AML-193 (cell line): ENCODE measurements at places on chromosomes 11 and 22.

DNA sequence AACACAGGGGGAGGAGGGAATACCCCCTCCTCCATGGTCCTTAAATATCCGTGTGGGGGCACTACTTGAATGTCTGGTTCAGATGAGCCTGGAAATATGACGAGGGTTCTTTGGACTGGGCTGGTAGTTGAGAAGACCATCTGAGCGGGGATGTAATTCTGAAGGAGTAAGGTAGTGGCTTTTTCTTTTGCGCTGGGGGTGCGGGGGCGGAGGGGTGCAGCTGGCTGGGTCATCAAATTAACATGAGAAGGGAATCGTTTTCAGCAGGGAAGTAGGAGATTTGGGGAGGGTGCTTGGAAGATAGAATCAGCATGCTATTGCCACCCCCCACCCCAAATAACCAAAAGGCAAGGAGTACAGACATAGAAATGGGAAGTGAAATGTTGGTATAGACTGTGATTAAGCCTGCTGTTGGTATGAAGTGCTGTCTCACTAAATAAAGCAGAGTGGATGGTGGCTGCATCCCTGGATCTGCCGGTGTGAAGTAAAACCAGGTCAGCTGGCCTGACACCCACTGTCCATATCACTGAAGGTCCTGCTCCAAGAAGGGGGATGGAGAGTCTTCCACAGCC lies 121.9 kb upstream of the HSD17B12 start:
- DNase-seq, result no peak

DNA sequence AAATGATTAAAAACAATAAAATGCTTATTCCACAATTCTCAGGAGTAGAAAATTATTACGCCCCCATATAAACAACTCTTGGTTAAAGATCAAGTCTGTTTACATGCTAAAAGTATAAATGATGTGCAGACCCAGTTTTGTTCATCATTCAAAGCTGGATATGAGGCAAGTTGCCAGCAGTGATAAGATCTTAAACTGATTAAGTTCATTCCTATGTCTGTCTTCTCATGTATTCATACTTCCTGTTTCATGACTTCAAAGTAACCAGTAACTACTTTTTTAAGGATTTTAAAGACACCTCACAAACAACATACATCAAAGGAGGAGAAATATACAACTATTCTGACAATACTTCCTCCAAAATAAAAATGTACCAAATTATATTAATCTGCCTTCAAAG lies 55.0 kb upstream of the ARHGAP32 start:
- DNase-seq, result no peak

DNA sequence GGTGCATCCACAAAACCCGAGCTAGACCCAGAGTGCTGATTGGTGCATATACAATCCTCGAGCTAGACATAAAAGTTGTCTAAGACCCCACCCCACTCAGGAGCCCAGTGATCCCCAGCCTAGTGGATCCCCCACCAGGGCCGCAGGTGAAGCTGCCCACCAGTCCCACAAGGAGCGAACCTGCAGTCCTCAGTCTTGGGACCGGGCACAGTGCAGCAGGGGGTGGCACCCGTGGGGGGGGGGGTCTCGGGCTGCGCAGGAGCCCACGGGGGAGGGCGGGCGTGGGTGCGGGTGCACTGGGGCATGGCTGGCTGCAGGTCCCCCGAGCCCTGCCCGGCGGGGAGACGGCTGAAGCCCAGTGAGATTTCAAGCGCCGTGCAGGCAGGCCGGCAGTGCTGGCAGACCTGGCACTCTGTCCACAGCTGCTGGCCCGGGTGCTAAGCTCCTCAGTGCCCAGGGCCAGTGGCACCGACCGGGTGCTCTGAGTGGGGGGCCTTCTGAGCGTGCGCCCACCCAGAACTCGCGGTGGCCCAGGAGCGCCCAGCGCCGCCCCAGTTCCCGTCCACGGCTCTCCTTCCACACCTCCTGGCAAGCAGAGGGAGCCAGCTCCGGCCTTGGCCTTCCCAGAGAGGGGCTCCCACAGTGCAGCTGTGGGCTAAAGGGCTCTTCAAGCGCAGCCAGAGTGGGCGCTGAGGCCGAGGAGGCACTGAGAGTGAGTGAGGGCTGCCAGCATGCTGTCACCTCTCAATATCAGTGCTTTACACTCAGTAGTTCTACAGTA lies 989.1 kb downstream of the FAM181B start:
- DNase-seq, result no peak

DNA sequence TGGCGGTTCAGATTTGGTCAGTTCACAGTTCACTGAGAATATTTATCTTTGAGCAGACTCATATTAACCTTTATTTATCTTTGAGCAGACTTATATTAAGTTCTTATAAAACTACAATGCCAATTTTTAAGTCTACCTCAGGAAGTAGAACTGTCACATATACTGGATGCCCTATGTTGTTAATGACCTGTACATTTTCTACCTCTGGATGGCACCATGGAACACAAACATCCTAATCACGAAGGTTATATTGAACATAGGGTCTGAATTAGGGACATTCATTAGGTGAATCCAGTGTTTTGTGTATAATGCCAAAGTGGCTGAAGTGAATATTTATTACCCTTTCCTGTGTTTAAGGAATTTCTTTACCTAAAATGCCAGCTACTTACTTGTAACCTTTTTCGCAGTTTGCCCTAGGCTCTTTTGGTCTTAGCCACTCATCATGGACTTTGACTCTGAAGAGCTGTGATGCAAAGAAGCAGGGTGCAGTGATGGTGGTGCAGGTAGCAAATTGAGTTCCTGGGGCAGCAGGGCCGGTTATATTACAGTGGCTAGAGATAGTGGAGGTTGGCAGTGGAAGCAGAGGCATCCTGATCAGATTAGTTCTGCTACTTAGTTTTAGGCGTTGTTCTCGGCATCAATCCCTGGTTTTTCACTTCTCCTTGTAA lies 71.8 kb downstream of the STIM1 start:
- DNase-seq, result no peak

DNA sequence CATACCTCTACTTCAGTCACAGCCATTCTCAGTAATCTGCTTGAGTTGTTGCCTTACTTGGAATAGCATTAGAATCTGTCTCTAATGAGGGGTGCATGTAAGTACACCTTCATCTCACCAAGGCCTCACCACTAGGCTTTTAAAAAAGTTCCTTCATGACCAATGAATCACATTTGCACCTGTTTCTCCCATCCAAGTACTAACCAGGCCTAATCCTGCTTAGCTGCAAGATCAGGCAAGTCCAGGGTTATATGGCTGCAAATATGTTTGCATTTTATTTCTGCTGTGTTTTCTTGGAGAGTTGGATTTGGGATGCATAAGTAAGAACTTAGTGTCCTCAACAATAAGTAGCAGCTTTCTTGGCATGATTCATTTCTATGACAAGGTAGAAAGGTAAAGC lies 66.9 kb downstream of the BBOX1 start:
- DNase-seq, result no peak

- DNase-seq, result no peak
Measured at GRCh38 chr11:130181295-130182272, 22.0 kb downstream of the ST14 start.

- no peak for DNase-seq
Measured at GRCh38 chr11:61874853-61875252, 16.5 kb downstream of the FADS3 start.

DNA sequence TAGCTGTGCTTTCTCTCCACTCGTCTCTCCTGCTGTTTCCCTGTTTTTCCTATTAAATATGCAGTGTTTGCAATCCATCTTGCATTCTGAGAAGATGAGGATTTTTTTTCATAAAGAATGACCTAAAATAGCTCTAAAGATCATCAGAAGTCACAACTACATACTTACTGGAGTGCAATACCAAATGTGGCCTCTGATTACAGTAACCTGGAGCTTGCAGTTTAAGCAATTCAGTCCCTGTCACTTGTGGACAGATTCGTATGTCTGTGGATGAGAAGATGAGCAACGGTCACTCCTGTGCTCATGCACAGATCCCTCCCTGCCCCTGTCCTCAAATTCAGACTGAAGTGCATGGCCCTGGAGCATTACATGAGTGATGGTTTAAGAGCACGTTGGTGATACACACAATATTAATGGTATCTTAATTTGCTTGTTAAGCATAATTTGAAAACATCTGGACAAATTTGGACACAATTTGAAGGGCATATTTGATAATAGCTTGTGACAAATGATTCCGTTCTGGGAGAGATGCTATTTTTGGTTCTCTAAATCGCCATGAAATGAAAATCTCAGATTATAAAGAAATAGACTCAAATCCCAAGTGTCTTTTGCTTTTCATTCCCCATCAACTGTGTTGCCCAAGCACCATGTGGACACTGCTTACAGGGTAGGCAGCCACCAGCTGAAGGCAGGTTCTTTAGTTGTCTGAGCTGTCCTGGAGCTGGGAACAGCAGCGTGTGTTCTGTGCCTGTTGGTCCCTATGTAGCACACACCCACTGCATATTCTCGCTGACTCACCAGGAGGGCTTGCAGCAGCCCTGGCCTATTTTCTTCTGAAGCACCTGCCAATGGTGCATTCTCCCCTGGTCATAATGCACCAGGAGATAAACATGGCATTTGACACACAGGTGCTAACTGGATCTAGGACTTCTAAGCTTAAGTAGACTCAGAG lies 32.6 kb upstream of the PRAME start:
- no peak for DNase-seq

- no peak for DNase-seq
Measured at GRCh38 chr11:64789331-64790204, 11.2 kb upstream of the SF1 start.

DNA sequence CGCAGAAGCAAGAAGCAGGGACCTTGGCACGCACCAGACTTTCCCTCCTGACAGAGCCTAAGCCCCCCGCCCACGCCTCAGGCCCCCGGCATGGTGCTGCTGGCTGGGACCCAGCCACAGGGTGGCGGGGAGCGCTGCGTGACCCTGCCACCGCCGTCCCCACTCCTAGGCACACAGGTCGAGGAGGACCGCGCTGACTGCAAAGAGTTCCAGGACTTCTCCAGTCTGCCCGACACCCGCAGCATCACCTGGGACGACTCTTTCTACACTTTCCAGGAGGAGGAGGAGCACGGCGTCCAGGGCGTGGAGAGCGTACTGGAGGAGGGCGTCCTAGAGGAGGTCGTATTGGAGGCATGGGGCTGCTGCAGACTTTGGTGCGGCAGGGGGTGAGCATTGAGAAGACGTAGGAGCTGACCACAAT lies 103.7 kb downstream of the TRIM51G start:
- no peak for DNase-seq

GRCh38 chr11:77966338-77966737 lies 28.1 kb downstream of the INTS4 start:
- no peak for DNase-seq

DNA sequence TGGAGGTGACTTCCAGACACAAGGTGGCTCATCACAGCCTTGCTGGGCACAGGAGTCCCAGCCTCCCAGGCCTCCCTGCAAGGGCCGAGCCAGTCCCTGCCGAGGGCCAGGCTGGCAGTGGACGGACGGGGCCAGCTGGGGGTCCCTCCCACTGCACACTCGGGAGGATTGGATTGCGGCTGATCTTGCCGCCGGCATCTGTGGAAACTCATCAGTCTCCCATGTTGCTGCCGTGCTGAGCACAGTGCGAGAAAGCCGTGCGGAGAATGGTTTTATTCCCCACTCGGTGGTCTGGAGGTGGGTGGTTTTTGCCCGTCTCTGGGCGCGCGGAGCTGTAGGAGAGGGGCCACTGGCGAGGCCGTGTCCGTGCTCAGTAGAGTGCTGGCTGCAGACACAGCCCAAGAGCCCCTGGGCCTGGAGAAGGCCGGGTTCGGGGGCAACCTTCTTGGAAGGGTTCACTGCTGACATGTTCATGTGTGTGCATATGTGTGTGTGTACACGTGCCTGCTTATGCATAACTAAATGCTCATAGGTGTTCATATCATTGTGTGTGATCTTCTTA lies 1246.4 kb downstream of the BRD1 start:
- no peak for DNase-seq

- DNase-seq, result no peak
Measured at GRCh38 chr11:86687185-86687778, 14.9 kb upstream of the ME3 start.

- DNase-seq, result no peak
Measured at GRCh38 chr11:130023204-130023603, 20.6 kb upstream of the PRDM10 start.

GRCh38 chr11:28529540-28530410 lies 421.6 kb downstream of the METTL15 start:
- DNase-seq, result peak; percentile 44

DNA sequence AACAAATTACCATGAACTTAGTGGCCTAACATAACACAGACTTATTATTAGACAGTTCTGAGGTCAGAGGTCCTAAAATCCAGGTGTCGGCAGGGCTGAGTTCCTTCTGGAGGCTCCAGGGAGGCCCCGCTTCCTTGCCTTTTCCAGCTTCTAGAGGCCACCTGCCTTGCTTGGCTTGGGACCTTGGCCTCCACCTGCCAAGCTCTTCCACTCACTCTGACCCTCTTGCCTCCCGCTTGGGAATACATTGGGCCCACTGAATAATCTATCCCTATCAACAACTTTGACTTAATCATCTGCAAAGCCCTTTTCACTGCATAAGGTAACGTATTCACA lies 3.2 kb upstream of the MS4A10 start:
- no peak for DNase-seq

- no peak for DNase-seq
Measured at GRCh38 chr11:15333407-15333806, 218.7 kb downstream of the INSC start.

- no peak for DNase-seq
Measured at GRCh38 chr11:117083011-117083935, 15.0 kb downstream of the SIK3 start.

GRCh38 chr11:34067383-34068065 lies 16.0 kb downstream of the CAPRIN1 start:
- no peak for DNase-seq

GRCh38 chr11:68935066-68935465 lies 31.4 kb downstream of the IGHMBP2 start:
- no peak for DNase-seq

DNA sequence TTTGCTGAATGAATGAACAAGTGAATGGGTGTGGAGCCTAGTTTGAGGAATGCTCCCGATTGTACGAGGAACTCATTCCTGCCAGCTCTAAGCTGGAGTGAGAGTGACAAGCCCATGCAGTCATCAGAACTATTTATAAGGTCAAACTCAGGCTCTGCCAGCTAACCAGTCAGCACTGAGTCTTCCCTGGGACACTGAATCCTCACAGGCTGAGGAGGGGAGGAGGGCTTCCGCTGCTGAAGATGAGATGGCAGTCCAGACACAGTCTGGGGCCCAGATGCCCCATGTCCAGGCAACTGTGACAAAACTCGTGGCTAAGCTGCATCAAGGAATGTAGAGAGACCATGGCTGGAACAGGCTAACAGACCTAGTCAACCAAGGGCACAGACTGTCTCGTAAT lies 4.0 kb downstream of the LRP4 start:
- DNase-seq, result no peak

DNA sequence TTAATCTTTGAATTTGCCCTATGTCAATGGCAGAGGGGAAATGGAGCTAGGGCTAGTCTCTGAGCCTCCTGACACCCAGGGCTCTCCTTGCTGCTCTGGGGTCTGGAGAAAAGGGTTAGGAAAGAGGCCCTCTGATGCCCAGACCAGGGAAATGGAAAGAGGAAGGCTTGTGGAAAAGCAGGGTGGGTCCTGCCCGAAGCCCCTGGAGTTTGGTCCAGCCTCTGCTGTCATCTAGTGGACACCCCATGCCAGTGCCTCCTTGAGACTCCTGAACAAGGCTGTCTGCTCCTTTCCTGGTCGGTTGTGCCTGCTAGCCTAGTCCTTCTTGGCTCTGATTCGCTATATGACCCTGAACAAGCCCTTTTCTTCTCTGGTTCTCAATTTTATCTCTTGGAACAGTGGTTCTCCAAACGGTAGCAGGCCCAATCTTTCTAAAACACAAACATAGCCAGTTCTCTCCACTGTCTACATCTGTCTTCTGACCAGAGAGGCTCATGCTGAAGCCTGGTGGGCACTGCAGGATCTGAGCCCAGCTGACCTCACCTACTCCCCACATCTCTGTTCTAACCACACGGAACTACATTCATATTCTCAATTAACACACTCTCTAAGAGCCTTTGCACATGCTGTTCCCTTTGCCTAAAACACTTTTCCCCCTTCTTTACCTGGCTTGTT lies 8.8 kb upstream of the PLA2G3 start:
- peak; percentile 50 for DNase-seq
